Pulmonary artery endothelial cell (primary cell): ENCODE measurements at places on chromosomes 6 and 20.
A peak's percentile ranks its signal among the peaks of the same experiment; 100 is the strongest.

DNA sequence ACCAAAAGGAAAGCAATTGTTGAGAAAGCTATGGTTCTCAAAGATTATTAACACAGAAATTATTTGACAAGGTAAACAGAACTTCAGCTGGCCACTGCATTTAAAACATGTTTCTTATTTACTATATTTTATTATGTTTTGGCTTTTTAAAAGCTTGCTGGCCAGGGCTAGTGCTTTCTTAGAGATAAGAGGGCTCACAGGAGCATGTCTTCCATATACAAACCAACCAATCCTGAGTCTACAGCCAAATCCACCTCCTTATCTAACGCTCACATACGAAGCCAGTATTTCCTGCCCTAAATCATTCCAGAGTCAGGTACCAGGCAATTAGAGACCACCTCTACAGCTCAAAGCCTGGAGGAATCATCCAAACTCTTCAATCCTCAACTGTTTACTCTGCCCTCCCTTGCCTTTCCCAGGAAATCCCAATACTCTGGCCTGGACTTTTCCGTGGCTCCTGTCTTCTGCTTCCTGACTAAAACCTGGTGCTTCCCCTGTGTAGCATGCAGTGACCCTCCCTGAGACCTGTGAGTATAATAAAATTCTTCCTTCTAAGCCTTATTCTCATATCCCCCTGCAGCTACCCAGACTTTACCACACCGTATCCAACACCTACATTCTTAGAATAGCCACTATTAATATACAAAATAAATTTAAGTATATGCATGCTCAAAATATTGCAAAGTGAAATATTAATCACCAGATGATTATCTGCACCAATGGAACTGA, 33.2 kb downstream of the RANBP9 start:
- DNase-seq = peak; percentile 7

- DNase-seq = no peak
Measured at GRCh38 chr6:5809450-5809849, 197.3 kb downstream of the NRN1 start.

DNA sequence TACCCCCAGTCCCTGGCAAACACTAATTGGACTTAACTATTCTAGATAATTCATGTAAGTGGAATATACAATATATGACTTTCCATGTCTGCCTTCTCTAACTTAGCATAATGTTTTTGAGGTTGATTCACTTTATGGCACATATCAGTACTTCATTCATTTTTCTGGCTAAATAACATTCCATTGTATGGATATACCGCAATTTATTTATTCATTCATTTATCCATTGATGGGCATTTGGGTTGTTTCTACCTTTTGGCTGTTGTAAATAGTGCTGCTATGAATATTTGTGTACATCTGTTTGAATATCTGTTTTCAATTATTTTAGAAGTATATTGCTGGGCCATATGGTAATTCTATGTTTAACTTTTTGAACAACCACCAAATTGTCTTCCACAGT, 616.3 kb downstream of the UTRN start:
- no peak for DNase-seq

- DNase-seq = no peak
Measured at GRCh38 chr6:149209871-149210775, 107.4 kb upstream of the TAB2 start.

- no peak for DNase-seq
Measured at GRCh38 chr6:38269461-38270172, 370.1 kb downstream of the BTBD9 start.

GRCh38 chr20:11451793-11452291, 465.9 kb upstream of the BTBD3 start:
- DNase-seq = no peak
